ENCODE measurements at places on chromosomes 7 and 10.

- peak; percentile 74 for DNase-seq
Measured at GRCh38 chr7:1533547-1534329, 3.2 kb downstream of the MAFK start.

- DNase-seq = no peak
Measured at GRCh38 chr7:111485701-111486380, 76.5 kb downstream of the IMMP2L start.

GRCh38 chr7:148672041-148672440 lies 26.7 kb upstream of the CUL1 start:
- no peak for DNase-seq

DNA sequence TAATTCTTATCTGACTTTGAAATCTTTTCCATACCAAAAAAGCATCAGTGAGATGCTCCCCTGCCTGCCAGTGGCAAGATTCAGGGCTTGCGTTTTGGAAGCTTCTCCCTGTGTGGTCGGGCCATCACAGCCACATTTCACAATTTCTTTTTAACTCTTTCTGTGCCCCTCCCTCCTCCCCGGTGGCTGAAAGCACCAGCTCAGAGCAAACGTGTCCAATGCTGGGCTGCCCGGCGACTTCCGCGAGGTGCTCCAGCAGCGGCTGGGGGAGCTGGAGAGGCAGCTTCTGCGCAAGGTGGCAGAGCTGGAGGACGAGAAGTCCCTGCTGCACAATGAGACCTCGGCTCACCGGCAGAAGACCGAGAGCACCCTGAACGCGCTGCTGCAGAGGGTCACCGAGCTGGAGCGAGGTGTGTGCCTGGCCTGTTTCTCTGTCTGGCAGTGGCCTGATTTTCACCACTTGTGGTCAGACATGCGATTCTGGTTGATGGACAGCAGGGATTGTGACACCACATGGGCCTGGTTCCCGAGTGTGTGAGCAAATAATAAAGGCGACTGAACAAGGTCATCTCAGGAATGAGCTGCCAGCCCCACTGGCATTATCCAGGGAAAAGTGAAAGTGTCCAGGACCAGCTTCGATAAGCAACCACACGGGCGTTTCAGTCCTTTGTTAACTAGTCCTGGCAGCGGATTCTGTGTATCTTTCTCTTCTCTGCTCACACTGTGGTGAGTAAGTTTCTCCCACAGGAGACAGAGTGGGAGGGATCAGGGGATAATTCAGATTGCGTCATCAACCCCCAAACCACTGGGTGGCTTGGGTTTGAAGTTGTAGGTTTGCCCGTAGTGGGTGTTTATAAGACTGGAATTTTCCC lies 2.6 kb downstream of the NPTX2 start:
- no peak for DNase-seq

DNA sequence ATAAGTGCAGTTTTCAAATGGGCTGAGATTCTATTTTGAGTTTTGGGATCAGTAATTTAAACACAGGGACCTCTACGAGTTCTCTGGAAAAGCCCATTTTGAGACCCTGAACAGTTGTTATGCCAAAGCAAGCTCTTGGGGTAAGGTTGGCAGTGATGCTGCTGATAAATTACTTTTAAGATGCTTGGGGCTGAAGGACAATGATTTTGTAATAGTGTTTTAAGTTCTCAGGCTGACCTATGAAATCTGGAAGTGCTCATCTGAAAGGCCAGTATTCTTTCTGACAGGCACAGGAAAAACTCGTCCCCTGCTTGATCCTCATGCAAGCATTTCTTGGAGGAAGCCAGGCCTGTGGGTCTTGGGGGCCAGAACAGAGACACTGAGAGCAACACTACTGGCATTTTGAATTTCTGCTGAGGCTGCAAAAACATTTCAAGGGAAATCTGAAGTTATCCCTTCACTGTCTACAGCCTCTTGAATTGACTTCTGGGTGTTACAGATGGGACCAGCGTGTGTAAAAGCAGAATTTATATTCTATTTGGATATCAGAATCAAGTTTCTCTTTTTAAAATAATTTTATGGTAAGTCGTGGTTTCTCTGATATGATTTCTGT lies 79.7 kb downstream of the AUTS2 start:
- no peak for DNase-seq

GRCh38 chr7:133183042-133183794 lies 69.7 kb upstream of the EXOC4 start:
- DNase-seq = no peak

DNA sequence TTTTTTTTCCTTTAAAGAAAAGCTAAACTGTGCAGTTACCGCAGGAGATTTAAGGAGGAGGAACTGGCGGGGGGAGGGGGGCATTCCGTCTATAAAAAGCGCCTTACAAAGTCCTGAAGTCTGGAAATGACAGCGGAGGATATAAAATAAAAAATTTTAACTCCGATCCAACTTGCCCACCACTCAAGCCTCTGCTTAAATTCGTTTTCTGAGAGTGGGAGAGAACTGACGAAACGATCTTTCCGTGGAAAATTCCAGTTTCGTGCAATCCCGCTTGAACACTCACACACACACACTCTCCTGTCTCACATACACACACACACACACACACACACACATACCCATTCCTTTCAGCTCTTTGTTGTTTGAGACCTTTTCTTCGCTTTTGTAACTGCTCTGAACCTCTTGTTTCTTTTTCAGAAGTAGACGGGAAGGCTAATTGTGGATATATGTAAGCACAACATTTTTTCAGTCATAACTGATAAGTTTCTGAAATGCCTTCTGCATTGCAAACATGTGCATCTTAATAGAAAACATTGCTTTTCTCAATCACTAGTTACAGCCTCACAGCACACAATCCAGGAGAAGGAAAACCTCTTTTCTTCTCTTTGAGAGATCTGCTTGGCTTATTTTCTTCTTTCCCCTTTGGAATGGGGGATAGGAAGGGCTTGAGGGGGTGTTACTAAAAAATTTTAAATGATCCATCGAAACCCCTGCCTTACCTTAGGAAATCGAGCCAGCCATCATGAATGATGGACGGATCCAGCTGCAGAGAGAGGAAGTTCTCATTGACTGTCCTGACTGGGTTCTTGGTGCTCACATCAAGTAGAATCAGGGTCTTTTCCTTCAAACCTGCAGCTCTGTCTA lies 628 bp downstream of the HPSE2 start:
- no peak for DNase-seq

- peak; percentile 60 for DNase-seq
Measured at GRCh38 chr7:130845581-130846085, 111.6 kb upstream of the KLF14 start.

DNA sequence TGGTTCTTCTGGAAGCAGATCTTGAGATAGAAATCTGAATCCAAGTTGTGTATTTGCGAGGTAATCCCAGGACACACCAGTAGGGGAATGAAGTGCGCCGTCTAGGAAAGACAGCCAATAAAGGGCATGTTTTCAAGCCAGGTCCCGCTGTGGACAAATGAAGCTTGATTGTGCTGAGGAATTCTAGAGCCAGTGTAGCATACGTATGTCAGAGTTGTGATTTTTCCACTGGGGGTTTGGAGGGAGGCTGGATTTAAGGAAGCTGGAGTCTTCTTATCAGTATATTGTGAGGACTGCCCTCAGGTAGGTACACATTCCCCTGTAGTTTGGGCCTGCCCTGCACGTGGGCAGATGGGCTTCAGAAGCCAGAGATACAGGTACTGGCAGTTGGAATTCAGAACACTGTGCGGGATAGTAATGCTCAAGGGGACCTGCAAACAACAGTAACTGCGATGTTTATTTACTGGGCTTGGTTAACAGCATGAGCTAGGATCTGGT lies 50.9 kb downstream of the GALNT11 start:
- no peak for DNase-seq

- DNase-seq = no peak
Measured at GRCh38 chr10:129524936-129525335, 57.9 kb downstream of the MGMT start.

DNA sequence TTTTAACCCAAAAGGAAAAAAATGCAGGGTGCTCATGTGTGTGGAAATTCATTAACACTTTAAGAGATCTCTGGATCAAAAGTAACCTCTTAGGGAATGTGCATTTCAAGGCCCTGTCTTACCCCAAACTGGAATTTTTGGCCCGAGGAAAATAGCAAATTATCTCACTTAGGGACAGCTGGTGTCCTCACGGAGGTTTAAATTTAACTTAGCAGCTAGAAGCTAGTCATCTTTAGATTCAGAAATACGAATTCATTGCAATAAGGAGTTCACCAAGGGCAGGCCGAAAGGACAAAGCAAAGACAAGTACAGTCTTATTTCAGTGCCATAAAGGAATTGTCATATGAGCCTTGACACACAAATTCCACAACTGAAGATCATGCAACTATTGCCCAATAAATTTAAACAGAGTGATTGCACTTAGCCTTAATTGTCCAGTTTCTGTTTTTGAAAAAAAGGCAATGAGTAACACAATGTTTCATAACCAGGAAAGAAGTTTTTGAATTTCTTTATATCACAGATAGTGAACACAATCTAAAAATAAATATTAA lies 22.4 kb upstream of the SEMA3C start:
- no peak for DNase-seq

DNA sequence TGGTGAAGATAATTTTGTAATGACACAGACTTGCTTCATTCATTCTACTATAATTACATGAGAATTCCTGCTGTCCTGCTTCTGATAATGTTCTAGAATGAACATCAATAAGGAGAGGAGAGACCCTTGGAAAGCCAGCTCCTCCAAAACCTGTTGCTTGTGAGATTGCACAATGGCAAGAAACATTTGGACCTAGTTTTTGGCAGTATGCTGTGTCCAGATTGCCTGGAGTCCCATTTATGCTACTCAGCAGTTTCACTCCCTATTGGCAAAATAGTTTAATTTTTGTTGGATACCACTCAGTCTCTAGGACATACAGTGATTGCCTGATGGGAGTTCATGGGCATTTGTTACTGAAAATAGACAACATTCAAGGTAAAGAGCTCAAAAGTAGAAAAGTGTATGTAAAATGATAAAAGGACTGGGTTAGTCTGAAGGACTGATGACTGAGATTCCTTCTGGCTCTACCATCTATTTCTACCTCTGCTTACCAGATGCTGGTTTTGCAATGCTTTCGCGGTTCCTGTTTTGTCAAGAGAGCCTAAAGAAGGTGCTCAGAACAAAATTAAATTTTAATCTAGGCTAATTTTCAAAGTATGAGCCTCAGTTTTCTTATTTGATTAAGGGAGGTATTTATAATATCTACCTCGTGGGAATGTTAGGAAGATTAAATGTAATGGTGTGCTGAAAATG lies 8.0 kb upstream of the ACTR3B start:
- DNase-seq = no peak

GRCh38 chr10:126580873-126581647 lies 89.4 kb downstream of the C10orf90 start:
- DNase-seq = no peak

DNA sequence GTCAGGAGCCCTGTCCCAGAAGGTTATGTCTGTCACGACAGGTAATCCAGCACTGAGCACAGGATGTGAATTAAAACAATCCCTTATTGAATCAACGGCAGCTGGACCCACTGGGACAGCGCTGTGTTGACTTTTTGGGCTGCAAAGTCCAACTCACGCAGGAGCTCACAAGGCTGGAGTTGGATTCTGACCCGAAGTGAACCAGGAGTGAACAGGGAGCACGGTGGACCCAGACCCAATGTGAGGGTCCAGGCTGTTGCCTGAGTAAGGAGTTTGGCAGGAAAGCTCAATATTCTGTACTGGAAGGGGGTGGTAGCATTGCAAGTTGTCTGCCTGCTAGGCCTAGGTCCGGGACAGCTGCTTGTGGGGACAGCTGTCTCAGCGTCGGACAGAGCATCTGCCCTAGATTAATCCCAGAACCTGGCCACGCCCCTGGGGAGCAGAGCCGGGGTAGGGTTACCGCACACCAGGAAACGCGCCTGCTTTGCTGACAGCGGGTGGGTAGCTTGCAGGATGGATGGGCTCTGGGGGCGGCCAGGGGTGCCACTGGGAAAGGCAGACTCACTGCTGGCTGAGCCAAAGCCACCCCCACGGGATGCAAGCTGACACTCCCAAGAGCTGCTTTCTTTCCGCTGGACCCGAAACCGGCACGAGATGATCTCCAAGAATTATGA lies 24.0 kb downstream of the COL26A1 start:
- no peak for DNase-seq

GRCh38 chr10:110355922-110356627 lies 51.4 kb upstream of the SMNDC1 start:
- DNase-seq = no peak

DNA sequence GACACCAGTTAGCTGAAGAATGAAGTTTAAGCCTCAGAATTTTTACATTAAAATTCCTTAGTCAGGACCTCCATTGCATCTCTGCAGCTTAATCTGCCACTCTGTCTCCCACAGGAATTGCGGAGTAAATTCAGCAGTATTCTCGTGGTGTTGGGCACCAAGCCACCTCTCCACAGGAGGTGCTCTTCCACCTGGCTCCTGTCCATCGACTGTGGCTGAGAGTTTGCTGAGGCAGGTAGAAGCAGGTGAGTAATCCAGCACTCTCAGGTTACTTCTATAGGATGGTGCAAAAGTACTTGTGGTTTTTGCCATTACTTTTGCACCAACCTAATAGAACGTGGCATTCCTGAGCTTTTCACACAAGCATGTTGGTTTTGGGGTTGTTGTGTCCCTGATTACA lies 134.1 kb downstream of the GFRA1 start:
- no peak for DNase-seq

DNA sequence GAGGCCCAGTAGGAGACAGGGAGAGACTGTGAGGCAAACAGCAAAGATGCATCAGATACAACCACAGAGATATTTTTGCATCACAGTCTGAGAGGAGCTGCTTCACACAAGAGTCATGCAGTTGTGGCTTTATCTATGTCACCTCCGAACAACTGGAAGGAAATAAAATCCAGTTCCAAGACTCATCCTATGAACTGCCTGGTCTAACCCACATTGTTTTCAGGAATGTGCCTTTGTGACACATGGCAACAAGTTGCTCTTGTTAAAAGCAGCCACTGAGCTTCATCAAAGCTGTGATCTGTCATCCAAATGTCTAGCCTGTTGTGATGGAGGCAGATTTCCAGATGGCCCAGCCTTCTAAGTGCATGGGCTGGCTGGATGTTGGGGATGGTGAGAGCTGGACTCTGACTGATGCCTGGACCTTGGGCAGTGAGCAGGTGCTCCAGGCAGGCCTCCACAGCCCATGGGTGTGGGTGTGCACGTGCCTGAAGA lies 255.0 kb downstream of the BMPER start:
- DNase-seq = no peak

DNA sequence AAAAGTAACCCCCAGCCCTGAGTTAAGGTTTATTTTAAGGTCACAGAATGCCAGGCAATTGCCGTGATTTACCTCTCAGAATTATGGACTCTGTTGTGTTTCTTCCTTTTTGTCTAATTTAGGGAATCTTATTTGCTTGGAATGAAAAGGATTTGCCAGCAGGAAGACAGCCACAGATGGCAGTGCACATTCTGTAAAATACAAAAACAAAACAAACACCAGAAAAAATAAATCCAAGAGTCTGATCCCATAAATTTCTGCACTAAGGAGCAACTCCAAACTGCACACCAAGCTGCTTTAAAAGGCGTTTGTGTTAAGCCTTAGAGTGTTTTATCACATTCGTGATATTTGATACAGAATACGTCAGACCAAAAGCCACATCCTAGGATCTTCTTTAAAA lies 199.0 kb upstream of the C7orf33 start:
- DNase-seq = no peak

GRCh38 chr7:39697483-39697882 lies 74.1 kb downstream of the RALA start:
- no peak for DNase-seq

- DNase-seq = no peak
Measured at GRCh38 chr10:78455811-78456210, 422.1 kb downstream of the RPS24 start.
